Mesendoderm (in vitro differentiated cells): ENCODE measurements at places on chromosomes 3 and 15.
A peak's percentile ranks its signal among the peaks of the same experiment; 100 is the strongest.

- no peaks in the 10 kb centered on the region for H3K27me3 ChIP-seq
- no peak overlapping the region for H3K27ac ChIP-seq
- no peak for DNase-seq
- no peaks in the 10 kb centered on the region for H3K4me1 ChIP-seq
- H3K36me3 ChIP-seq = no peaks in the 10 kb centered on the region
Measured at GRCh38 chr3:34178415-34178814, 380.0 kb downstream of the PDCD6IP start.

DNA sequence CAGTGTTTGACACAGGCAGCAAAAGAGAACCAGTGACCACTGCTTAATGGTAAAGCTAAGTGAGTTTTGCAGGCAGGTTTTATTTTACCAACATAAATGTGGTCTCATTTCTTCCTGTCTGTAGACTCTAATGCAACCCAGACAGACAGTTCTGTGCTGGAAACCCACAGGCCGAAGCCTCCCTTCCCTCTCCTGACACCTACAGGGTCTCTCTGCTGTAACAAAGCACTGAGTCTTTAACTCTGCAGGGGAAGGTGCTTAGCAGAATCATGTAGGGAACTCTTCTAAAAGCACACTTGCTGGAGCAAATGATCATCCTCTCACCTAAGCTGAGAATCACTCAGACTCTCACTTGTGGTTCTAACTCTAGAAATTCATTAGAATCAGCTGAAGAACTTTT is 200.3 kb downstream of the KBTBD8 start:
- H3K27me3 ChIP-seq = no peaks in the 10 kb centered on the region
- no peak overlapping the region for H3K4me3 ChIP-seq
- H3K4me1 ChIP-seq = peaks cover 2% of the 10 kb centered on the region

DNA sequence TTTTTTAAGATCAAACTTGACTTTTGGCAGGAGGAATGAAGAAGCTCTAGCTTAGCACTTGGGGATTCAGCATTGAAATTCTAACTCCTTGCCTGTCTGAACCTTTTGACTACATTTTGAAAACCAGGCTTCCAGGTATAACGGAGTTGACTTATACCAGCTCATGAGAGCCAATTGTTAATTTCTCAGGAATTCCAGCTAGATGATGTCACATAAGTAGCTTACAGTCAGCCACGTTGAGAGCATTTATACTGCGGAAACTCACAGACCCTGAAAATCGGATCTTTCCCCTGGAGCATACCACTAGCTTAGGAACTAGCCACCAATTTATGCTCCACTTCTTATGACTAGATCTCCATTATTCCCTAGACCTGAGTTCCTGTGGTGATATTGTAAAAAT is 321.4 kb upstream of the DPH6 start:
- H3K4me3 ChIP-seq = no peak overlapping the region
- H3K27ac ChIP-seq = no peak overlapping the region
- H3K27me3 ChIP-seq = no peaks in the 10 kb centered on the region
- DNase-seq = peak; percentile 68

DNA sequence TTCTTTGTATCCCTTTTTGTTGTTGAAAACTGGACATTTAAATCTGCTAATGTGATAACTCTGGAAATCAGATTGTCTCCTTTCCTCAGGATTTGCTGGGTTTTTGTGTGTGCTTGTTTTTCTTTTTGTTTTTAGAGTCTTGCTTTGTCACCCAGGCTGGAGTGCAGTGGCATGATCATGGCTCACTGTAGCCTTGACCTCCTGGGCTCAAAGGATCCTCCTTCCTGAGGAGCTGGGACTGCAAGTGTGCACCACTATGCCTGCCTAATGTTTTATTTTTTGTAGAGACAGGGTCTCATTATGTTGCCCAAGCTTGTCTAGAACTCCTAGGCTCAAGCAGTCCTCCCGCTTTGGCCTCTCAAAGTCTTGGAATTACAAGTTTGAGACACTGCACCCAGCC is 44.6 kb upstream of the IL20RB start:
- no peaks in the 10 kb centered on the region for H3K36me3 ChIP-seq
- H3K4me3 ChIP-seq = no peak overlapping the region
- DNase-seq = no peak

DNA sequence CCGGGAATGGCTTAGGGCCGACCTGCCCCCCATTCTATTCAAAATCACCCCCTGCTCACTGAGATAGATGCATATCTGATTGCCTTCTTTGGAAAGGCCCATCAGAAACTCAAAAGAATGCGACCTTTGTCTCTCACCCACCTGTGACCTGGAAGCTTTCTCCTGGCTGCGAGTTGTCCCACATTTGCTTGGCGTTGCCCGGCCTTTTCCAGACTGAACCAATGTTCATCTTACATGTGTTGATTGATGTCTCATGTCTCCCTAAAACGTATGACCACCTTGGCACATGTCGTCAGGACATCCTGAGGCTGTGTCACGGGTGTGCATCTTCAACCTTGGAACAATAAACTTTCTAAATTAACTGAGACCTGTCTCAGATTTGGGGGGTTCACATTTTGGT is 3.4 kb upstream of the MUC20 start:
- no peaks in the 10 kb centered on the region for H3K27me3 ChIP-seq
- peaks cover 4% of the 10 kb centered on the region for H3K4me1 ChIP-seq
- no peak overlapping the region for H3K4me3 ChIP-seq
- peak; percentile 44 for DNase-seq
- H3K36me3 ChIP-seq = no peaks in the 10 kb centered on the region

DNA sequence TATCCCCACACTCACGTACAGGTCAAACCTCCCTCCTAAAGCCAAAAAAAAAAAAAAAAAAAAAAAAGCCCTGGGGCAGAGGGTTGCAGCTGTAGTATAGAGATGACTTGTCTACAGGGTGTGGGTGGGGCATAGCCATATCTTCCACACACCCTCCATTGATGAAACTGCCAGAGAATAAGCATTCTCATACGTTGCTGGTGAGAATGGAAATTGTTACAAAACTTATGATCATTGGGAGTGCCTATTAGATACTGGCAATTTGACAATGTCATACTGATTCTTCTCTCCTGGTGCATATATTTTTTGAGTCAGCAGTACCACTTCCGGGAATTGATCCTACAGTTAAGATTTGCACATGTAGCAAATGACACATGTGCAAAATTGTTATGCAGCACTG is 11.0 kb upstream of the CTNNB1 start:
- no peaks in the 10 kb centered on the region for H3K36me3 ChIP-seq
- no peaks in the 10 kb centered on the region for H3K27me3 ChIP-seq
- H3K27ac ChIP-seq = no peak overlapping the region
- DNase-seq = no peak
- H3K4me3 ChIP-seq = no peak overlapping the region

GRCh38 chr3:114058646-114059045 is 2.1 kb downstream of the QTRT2 start:
- no peak overlapping the region for H3K4me3 ChIP-seq
- no peak overlapping the region for H3K27ac ChIP-seq
- H3K4me1 ChIP-seq = no peaks in the 10 kb centered on the region
- no peak for DNase-seq
- H3K27me3 ChIP-seq = no peaks in the 10 kb centered on the region

- no peaks in the 10 kb centered on the region for H3K4me1 ChIP-seq
- no peaks in the 10 kb centered on the region for H3K36me3 ChIP-seq
- DNase-seq = no peak
- H3K27ac ChIP-seq = no peak overlapping the region
- H3K4me3 ChIP-seq = no peak overlapping the region
Measured at GRCh38 chr15:45637552-45638033, 2.8 kb downstream of the SQOR start.

DNA sequence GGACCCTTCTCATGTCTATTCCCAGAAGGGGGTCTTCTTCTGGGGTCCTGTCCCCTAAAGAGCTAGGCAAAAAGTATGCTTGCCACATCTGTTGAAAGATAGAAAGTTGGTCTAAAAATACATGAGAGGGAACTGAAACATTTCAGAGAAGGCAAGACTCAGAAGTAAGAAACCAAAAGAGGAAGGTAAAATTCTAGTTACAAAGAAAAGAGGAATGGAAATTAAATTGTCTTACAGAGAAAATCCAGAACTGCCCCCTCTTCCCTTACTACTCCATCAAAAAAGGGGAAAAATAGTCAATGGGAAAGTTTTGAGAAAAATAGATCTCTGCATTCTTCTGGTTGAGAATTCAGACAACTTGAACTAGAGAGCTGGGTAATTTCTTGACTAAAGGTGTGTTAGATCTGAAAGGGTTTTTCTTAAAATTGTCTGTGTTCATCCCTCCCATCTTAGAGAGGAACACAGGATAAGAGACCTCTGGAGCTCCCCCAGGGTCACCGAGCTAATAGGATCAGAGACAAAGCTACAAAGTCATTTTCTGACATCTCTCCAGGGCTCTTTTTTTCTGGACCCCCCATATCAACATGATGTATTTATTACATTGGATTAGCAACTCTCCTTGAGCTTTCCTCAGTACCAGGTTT is 32.3 kb upstream of the CCR2 start:
- H3K27ac ChIP-seq = no peak overlapping the region
- H3K36me3 ChIP-seq = no peaks in the 10 kb centered on the region
- H3K4me1 ChIP-seq = no peaks in the 10 kb centered on the region
- DNase-seq = no peak

GRCh38 chr15:90091156-90091931 is 10.9 kb downstream of the IDH2 start:
- H3K4me3 ChIP-seq = no peak overlapping the region
- H3K27ac ChIP-seq = no peak overlapping the region
- no peaks in the 10 kb centered on the region for H3K4me1 ChIP-seq
- peaks cover 4% of the 10 kb centered on the region for H3K36me3 ChIP-seq
- no peaks in the 10 kb centered on the region for H3K27me3 ChIP-seq
- no peak for DNase-seq

DNA sequence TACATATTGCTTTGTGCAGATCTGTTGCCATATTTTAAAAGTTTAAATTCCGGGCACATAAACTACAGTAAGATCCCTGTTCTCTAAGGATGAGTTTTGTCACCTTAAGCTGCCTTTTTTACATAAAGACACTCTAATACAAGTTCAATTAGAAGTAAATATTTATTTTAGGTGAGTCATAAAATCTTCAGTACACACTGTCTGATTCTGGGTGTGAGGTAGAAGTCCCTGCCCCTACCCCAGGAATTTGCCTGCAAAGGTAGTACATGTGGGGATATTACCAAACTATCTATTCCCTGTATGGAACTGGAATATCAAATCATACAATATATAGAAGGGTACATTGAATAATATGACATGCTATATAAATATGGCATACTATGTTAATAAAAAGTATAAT is 6.3 kb downstream of the SCG3 start:
- no peak overlapping the region for H3K4me3 ChIP-seq
- no peak for DNase-seq
- no peaks in the 10 kb centered on the region for H3K27me3 ChIP-seq
- no peaks in the 10 kb centered on the region for H3K4me1 ChIP-seq
- no peaks in the 10 kb centered on the region for H3K36me3 ChIP-seq

- no peaks in the 10 kb centered on the region for H3K36me3 ChIP-seq
- H3K4me1 ChIP-seq = no peaks in the 10 kb centered on the region
- H3K27me3 ChIP-seq = no peaks in the 10 kb centered on the region
Measured at GRCh38 chr3:98553753-98554152, 22.0 kb downstream of the GPR15 start.

DNA sequence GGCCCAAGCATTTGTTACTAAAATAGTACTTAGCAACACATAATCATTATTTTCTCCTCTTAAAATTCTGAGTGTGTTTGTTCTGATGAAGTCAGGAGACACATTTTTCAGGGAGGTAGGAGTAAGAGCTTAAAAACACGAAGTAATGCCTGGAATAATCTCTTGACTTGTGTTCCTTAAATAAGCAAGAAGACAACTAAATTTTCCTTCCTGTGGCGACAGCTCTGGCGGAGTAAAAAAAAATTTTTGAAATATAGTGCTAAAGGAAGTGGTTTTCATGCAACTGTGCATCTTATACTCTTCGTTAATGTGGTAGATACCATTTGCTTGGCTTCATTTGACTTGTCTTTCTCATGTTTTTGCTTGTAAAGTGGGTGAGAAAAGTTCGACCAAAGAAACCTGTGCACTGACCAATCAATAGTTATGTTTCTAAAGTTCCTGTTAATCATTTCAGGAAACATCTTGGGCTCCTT is 11.1 kb upstream of the MBNL1 start:
- H3K36me3 ChIP-seq = no peaks in the 10 kb centered on the region
- no peak overlapping the region for H3K4me3 ChIP-seq
- H3K4me1 ChIP-seq = no peaks in the 10 kb centered on the region
- no peak overlapping the region for H3K27ac ChIP-seq
- H3K27me3 ChIP-seq = peaks cover 16% of the 10 kb centered on the region

DNA sequence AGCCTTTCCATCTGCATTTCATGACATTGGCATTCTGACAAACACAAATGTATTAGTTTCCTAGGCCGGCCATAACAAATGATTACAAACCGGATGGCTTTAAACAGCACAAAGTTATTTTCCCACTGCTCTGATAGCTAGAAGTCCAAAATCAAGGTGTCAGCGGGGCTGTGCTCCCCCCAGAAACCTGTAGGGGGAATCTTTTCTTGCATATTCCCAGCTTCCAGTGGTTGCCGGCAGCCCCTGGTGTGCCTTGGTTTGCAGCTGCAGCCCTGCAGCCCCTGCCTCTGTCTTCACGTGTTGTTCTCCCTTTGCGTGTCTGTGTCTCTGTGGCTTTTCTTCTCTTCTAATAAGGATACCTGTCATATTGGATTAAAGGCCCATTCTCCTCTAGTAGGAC is 79.0 kb upstream of the CDV3 start:
- no peaks in the 10 kb centered on the region for H3K36me3 ChIP-seq
- H3K27me3 ChIP-seq = no peaks in the 10 kb centered on the region
- no peak overlapping the region for H3K27ac ChIP-seq
- peak; percentile 74 for DNase-seq

DNA sequence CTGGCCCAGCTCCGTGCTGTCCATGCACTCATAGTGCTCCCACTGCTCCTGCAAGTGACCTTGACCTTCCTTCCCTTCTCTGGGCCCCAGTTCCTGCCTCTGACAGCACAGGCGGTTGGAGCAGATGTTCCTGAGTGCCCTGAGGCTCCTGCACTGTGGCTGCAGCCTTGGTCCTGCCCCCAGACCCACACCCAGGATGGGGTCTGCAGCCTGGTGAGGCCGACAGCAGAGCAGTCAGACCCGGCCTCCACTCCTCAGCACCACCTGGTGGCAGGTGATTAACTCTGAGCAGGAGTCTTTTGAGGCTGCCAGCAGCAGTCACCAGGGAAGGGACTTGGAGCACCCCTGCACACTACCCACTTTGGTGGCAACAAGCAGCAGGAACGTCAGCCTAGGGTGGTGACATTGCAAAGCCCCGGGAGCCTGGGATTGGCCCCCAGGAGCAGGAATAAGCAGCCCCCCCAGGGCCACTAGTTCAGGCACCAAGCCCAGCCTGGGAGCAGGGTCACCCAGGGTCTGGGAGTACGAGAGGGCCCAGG is 64.6 kb downstream of the CYP11A1 start:
- H3K4me3 ChIP-seq = no peak overlapping the region
- H3K27me3 ChIP-seq = no peaks in the 10 kb centered on the region
- H3K4me1 ChIP-seq = peaks cover 12% of the 10 kb centered on the region
- H3K36me3 ChIP-seq = no peaks in the 10 kb centered on the region
- H3K27ac ChIP-seq = no peak overlapping the region

DNA sequence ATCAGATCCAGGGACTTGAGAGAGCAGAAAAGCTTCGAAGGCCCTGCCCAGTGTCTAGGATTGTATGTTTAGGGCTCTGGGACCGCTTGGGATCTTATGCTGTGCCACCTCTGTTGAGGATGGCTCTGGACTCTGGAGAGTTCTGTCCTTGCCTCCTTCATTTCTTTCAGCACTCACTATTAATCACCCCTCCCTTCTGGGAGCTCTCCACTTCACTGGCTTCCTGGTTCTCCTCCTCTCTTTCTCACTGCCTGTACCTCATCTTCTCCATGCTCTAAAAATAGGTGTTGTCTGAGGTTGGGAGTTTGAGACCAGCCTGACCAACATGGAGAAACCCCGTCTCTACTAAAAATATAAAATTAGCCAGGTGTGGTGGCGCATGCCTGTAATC is 17.3 kb downstream of the MAPKBP1 start:
- H3K36me3 ChIP-seq = no peaks in the 10 kb centered on the region
